ENCODE measurements at places on chromosomes 7 and 10.

GRCh38 chr7:26043801-26044200, 108.2 kb upstream of the NFE2L3 start:
- DNase-seq: no peak

DNA sequence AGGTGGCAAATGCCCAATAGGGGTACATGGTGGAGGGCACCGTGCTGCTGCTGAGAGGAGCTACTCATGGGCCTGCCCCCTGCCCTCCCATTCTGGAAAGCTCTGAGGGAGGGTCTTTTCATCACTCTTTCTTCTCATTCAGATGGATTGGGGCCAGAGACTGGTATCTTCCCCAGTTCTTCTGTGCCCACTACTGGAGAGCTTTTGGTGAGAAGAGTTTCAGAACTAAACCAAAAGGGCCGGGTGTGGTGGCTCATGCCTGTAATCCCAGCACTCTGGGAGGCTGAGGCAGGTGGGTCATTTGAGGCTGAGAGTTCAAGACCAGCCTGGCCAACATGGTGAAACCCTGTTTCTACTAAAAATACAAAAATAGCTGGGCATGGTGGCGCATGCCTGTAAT, 12.5 kb downstream of the ADRA2A start:
- DNase-seq: no peak

DNA sequence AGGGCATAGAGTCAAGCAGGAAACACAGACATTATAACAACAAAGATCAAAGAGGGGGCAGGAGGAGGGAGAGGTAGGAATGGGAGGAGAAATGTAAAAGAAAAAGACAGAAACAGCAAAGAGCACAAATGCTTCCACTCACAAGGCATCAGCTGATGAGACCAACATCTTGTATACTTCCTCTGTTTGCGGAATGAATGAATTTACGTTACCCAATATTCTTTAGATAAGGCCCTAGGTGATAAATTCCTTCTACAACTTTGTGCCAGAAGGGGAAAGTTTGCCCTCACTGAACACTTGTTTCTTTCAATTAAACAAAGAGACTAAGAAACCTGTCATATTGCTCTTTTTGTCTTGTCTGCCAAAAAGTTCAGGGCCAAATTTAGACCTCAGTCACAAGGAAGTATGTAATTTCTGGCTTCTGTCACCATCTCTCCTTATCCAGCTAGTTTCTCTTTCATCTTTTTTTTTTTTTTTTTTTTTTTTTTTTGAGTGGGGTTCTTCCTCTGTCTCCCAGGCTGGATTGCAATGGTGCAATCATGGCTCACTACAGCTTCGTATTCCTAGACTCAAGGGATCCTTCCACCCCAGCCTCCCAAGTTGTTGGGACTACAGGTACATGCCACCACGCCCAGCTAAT, 116.4 kb upstream of the NANOS1 start:
- DNase-seq: no peak

- DNase-seq: no peak
These were observed 24.6 kb upstream of the ZMIZ1 start for GRCh38 chr10:79044036-79044632.

- no peak for DNase-seq
These were observed 991.5 kb downstream of the NRG3 start for GRCh38 chr10:82866424-82867020.

GRCh38 chr7:156386097-156386496, 254.5 kb upstream of the RNF32 start:
- DNase-seq: no peak

- no peak for DNase-seq
These were observed 211.8 kb upstream of the FOXK1 start for GRCh38 chr7:4470246-4470645.
